ENCODE measurements at places on chromosomes 13 and 19. TPM values are rescaled to one million over a fixed set of nuclear protein-coding genes. Genes with fewer than 3 reads are reported as not detected.

APOE gene
- 36.6 TPM for polyA plus RNA-seq

PABPC3 gene
- 0.35 TPM for polyA plus RNA-seq

CD79A gene
- polyA plus RNA-seq = 0.99 TPM

FGF9 gene
- 11.2 TPM for polyA plus RNA-seq

STOML3 gene
- polyA plus RNA-seq = not detected

KLK7 gene
- polyA plus RNA-seq = 0.66 TPM

ZNF229 gene
- polyA plus RNA-seq = 5.6 TPM

ZNF556 gene
- polyA plus RNA-seq = 45.5 TPM

POSTN gene
- polyA plus RNA-seq = 2,268 TPM

- no peak for DNase-seq
Observed at GRCh38 chr19:35560271-35560670, 3.2 kb downstream of the ATP4A start.

DNA sequence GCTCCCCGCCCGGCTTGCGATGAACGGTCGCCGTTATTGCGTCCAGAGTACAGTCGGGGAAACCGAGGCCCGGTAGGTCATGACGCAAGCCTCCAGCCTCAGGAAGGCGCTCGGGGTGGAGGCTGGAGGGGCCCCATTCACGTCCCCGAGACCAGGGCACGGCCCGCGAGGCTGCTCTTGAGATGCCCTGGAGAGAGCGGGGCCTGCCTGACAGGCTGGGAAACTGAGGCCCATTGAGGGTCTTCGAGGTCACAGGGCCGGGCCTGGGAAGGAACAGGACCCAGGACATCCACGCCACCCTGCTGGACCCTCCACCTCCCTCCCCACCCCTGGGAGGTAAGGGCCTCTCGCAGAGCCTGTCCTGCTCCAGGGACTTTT lies 367 bp downstream of the NDUFS7 start:
- no peak for DNase-seq

- no peak for DNase-seq
Observed at GRCh38 chr19:2451741-2452140, 5.0 kb downstream of the LMNB2 start.

DNA sequence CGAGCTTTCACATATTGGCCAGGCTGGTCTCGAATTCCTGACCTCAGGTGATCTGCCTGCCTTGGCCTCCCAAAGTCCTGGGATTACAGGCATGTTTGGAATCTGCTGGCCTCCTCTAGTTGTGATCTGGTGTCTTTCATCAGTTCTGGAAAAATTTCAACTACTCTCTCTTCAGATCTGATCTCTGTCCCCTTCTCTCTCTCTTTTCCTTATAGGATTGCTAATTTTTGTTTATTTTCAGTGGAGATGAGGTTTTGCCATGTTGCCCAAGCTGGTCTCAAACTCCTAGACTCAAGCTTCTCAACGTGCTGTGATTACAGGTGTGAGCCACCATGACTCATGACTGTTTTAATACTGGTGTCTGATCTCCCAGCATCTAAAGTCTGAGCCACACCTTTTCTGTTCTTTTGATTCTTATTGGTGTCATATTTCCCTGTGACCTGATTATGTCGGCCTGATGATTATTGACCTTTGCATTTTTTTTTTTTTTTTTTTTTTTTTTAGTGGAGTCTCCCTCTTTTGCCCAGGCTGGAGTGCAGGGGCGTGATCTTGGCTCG lies 10.4 kb upstream of the NANOS2 start:
- DNase-seq = no peak

DNA sequence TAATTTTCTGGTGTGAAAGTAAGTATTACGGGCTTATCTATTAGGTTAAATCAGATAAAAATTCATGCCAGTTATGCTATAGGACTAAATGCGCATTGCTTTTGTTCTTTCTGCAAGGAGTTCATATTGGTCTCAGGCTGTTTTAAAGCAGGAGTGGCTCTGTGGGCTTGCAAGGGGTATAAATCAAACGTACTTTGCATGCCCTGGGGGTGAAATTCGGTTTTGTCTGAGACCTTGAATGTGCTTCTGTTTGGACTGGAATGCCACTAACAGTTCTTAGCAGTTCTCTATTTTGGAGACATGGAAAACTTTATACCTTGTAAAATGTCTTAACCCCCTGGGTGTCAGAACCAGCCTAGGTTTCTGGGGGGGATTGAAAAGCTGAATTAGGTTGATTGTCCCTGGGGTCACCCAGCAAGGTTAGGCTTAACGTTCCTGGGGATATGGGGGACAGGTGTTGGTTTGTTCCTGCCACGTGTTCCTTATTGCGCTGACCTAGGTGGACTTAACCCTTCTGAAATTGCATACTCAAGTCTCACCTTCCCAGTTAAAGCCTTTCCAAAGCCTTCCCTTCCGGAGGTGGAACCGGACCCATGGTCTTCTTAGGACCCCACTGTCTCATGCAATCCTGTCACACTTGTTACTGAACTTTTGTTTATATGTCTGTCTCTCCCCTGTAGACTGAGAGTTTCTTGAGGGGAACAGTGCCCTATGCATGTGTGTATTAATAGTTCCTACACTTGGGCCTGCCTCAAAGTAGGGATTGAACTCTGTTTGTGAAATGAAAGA lies 182.2 kb downstream of the LMO7 start:
- no peak for DNase-seq

GRCh38 chr13:24627090-24627714 lies 53.0 kb upstream of the ATP12A start:
- no peak for DNase-seq

GRCh38 chr13:113116206-113116800 lies 6.3 kb upstream of the F10 start:
- no peak for DNase-seq

DNA sequence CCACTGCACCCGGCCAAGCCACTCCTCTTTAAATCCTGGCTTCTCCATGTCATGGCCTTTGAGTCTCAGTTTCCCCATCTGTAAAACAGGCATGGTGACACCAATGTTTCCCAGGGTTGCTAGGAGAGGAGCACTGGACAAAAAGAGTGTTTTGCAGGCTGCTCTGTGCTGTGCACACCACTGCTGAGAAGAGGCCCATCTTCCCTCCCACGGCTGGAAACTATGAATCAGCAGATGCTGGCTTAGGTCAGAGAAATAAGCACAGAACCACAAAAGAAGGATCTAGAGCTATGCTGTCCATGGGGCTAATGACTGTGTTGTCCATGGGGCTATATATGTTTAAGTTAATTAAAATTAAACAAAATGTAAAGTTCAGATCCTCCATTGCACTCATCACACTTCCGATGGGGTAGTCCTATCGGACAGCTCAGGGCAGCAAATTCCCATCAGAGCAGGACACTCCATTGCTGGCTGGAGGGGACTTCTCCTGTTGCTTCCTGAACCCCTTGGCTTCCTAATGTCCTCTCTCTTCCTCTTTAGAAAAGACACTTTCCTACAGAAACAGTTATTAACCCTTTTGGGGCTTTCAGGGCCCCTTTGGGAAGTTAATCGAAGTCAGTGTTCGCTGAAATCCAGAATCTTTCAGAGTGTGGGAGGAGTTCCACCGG lies 37.1 kb downstream of the TSHZ3 start:
- DNase-seq = peak; percentile 64

DNA sequence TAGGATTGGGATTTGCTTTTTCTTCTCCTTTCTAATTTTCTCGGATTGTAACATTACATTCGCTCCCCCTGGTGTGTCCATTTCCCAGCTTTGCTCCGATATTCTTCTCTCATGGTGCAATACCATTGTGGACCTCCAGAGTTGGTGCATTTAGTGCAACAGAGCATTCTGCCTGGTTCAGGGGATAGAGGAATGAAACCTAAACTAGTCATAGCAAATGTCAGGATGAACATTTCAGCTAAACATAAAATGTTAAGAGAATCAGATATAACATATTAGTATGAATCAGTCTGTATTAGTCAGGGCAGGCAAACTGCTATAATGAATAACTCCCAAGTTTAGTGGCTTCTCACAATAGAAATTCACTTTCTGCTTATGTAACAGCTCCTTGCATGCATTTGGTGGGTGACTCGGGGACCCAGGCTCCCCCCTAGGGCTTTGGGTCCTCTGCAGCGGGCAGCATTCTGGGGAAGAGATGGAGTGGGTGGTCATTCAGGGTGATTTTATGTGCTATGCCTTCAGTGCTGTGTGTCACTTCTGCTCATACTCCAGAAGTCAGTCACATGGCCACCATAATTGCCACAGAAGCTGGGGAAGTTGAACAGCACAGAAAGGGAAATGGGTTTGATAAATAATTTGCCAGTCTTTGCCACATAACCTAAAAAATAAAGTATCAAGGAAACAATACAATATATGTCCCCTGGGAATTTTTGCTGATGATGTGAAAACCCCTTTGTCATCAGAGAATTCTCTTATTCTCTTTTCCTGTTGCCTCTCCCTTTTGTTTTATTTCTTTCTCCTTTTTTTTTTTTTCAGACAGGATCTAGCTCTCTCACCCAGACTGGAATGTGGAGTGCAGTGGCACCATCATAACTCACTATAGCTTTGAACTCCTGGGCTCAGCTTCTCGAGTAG lies 111.0 kb downstream of the HSPH1 start:
- no peak for DNase-seq

DNA sequence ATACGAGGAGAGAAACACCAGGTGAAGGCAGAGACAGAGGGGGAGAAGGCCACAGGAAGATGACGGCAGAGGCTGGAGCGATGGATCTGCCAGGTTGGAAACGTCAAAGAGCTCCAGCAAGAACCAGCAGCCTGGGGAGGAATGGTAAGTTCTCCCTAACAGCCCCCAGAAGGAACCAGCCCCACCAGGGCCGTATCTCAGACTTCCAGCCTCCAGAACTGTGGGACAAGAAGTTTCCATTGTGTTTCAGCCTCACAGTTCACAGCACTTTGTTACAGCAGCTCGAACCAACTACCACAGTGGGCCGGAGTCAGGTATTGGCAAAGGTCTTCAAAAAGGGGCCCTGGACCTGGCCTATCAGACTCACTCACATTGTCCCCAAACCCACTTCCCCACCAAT lies 89.2 kb upstream of the GPR183 start:
- DNase-seq = no peak

- DNase-seq = peak; percentile 69
Observed at GRCh38 chr13:102275969-102276368, 125.9 kb downstream of the FGF14 start.

DNA sequence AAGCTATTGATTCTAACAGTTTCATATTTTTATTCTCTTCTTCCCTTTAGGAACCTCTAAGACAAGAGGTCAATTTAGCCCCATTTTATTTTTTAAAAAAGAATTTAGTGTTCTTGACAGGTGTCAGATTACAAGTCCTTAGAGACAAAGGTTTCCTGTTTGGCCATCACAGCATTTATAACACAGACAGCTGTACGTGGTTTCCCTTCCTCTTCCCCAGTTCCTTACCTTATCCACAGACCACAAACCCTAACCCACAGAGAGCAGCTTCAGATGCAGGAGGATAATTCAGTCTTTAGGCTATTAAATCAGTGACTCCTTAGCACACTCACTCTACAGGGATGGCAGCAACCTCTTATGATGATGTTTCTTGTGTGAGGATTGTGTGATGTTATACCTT lies 1210.1 kb downstream of the DIAPH3 start:
- no peak for DNase-seq

- DNase-seq = peak; percentile 77
Observed at GRCh38 chr19:11887611-11888531, at the start of gene ZNF69. Gene ZNF69, plus strand, starts transcription at chr19:11887782. Its CDS starts 142 bp downstream, at chr19:11887924.

DNA sequence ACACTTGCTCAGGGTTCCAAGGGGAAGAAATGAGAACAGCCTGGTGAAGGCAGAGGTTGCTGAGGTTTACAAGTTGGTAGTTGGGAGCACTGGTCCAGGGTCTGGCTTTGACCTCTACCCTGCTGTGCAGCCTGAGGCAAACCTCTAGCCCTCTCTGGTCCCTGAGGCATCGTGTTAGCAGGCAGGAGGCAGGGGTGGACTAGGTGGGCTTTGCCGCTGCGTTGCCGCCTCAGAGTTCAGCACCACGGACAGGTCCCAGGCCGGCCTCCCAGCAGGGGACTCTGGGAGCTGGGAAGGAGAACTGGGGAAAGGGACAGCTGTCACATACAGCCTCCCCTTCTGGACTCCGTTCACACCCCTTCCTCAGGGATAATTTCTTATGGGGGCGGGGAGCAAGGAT lies 3.1 kb downstream of the NCAN start:
- DNase-seq = peak; percentile 60

- no peak for DNase-seq
Observed at GRCh38 chr13:32278426-32278825, 36.7 kb downstream of the ZAR1L start.

DNA sequence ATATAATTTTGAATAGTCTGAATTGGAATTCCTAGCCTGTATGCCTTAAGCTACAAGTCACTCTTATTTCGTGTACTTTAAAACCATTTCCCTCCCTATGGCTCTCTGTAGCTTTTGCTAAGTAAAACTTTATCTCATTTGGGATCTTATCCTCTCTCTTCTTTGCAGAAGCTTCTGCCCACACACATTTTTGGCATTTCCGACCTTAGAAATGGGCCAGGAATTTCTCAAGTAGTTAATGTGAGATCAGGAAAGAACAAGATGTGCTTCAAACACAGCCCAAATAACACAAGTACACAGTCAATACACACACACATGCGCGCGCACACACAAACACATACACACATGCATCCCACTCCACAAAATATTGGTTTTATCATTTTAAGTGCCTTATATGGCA lies 931.0 kb upstream of the MIR17HG start:
- no peak for DNase-seq

DNA sequence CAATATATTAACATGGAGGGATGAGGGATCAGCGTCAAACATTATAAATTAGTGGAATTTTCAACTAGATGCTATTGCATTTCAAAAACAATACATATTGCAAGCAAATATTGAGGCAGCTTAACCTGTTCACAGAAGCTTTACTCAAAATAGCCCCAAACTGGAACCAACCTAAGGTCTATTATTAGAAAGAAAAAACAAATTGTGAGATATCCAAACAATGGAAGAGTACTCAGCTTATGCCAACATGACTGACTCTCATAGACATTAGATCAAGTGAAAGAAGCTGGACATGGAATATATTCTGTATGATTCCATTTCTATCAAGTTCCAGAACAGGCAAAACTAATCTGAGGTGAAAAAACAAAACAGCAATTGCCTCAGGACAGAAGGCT lies 27.6 kb upstream of the NEK3 start:
- no peak for DNase-seq

GRCh38 chr13:113029487-113030258 lies 60.7 kb downstream of the MCF2L start:
- DNase-seq = peak; percentile 35

- no peak for DNase-seq
Observed at GRCh38 chr13:27522847-27523246, 72.5 kb upstream of the MTIF3 start.

GRCh38 chr13:111614613-111615012 lies 294.2 kb downstream of the TEX29 start:
- no peak for DNase-seq

- DNase-seq = no peak
Observed at GRCh38 chr19:14479975-14480699, 5.0 kb upstream of the PTGER1 start.
